ENCODE measurements at places on chromosomes 7 and 10.

DNA sequence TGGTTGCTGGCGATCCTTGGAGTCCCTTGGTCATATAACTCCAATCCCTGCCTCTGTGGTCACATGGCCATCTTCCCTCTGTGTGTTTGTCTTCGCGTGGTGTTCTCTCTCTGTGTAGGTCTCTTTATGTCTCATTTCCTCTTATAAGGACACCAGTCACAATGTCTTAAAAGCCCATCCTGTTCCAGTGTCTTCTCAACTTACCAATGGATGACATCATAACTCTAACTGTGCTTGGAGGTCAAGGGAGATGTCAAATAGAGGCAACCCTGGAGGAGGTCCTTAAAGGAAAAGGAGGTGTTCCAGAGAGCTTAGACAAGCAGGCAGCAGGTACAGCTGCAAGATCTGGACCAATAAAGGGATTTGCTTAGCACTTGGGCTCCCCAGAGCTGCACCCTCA is 143.0 kb downstream of the BUB3 start:
- no peak for DNase-seq

DNA sequence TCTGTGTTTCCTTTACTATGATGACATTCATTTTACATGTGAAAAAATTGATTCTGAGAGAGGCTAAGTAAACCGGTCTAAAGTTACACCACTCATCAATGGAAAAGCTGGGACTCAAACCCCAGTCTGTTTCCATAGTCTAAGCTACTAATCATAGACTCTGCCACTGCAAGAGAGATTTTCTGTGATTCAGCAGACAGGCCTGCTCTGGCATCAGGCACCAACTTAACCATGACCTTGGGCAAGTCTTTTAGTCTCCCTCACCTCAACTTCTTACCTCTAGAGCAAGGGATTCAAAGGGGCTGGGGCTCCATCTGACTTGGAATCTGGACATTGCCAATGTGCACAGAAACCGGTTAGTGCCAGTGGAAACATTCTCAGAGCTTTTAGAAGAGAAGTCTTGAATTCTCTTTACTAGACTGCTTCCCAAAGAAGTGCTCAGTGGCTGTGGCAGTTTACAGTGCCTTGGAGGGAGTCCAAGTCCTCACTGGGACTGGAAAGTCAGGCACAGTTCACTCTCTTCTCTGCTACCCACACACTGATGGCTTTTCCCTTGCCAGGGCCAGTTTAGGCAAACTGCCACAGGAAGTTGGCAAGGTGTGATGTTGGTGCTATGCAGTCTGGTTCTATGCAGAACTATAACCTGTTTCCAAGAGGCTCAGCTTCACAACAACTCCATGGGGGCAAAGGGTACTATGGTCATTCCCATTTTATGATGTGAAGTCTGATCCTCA is 4.5 kb upstream of the BLNK start:
- no peak for DNase-seq

- DNase-seq, result no peak
Observed at GRCh38 chr7:129804111-129804889, 148.5 kb downstream of the UBE2H start.

DNA sequence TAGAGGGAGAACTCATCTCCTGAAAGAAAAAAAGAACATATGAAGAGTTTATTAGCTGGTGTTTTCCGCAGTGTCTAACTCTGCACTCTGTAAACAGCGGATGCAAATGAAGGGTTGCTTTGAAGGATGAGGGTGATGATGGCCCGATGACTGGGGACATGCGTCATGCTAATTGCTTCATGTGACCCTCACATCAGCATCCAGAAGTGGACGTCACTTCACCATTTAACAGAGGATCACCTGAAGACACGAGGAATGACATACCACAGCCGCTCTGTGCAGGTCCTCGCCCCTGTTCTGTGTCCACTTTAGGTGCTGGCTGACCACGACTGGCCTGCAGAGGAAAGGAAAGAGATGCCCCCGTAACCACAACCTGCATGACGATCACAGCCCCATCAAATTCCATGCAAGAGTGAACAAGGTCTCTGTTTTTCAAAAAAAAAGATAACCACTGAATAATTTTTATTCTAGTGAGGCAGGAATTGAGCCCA is 82.9 kb downstream of the KLF6 start:
- no peak for DNase-seq

- DNase-seq, result no peak
Observed at GRCh38 chr10:48633381-48634197, 28.7 kb upstream of the ARHGAP22 start.

DNA sequence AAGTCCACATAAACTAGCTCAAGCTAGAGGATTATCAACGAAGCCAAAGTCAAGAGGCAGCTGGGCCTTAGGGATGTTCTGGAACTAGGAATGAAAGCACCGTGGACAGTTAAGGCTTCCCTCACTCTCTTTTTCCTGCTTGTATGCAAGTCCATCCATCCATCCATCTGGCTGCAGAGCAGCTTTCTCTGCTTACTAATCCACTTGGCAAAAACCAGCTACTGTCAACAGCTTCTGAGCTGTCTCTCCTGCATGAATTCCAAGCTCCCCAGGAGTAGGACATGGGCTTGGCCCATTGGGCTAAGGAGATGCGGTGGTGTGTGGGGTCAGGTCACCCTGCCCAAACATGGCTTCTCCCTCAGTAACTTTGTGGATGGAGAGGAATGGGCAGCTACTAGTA is 66.2 kb downstream of the NAMPT start:
- no peak for DNase-seq

- no peak for DNase-seq
Observed at GRCh38 chr10:130769146-130770017, 542.1 kb downstream of the TCERG1L start.

- no peak for DNase-seq
Observed at GRCh38 chr10:100468978-100469377, 6.2 kb downstream of the WNT8B start.

DNA sequence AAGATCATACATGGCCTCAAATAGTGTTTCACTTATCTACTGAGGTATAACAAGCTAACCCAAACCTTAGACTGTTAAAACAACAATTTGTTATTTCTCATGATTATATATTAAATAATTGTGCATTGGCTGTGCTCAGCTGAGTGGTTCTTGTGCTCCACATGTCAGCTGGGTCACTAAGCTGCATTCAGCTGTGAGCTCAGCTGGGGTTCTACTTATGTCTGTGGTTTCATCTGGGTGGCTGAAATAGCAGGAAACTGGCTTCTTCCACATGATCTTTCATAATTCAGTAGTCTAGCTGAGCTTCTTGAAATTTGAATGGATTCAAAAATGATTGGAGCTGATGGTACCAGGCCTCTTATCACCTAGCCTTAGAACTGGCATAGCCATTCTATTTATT is 181.8 kb upstream of the CSTF2T start:
- DNase-seq, result no peak

- no peak for DNase-seq
Observed at GRCh38 chr10:112791447-112791846, 158.6 kb upstream of the TCF7L2 start.

GRCh38 chr10:34661580-34661979 is 153.5 kb downstream of the PARD3 start:
- no peak for DNase-seq

- no peak for DNase-seq
Observed at GRCh38 chr10:117162093-117163060, 24.3 kb upstream of the VAX1 start.

DNA sequence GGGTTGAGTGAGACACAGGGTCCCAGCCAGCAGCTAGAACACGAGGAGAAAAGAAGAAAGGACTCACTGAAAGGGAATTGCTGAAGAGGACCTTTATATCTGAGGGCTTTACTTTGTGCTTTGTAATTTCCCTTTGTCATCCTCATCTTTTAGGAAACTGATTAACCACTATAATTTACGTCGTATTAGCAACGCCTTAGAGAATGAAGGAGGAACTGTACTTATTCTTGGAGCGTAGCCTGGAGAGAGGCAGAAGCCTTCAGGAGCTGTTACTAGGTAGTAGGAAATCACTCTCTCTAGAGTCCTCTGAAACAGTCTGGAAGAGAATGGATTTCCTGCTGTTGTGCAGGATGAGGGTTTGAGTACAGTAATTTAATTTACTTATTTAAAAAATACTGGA is 101.0 kb upstream of the STEAP1B start:
- no peak for DNase-seq

- no peak for DNase-seq
Observed at GRCh38 chr7:44559485-44559884, 14.2 kb downstream of the DDX56 start.

GRCh38 chr7:115475761-115476385 is 554.0 kb downstream of the MDFIC start:
- DNase-seq, result no peak

DNA sequence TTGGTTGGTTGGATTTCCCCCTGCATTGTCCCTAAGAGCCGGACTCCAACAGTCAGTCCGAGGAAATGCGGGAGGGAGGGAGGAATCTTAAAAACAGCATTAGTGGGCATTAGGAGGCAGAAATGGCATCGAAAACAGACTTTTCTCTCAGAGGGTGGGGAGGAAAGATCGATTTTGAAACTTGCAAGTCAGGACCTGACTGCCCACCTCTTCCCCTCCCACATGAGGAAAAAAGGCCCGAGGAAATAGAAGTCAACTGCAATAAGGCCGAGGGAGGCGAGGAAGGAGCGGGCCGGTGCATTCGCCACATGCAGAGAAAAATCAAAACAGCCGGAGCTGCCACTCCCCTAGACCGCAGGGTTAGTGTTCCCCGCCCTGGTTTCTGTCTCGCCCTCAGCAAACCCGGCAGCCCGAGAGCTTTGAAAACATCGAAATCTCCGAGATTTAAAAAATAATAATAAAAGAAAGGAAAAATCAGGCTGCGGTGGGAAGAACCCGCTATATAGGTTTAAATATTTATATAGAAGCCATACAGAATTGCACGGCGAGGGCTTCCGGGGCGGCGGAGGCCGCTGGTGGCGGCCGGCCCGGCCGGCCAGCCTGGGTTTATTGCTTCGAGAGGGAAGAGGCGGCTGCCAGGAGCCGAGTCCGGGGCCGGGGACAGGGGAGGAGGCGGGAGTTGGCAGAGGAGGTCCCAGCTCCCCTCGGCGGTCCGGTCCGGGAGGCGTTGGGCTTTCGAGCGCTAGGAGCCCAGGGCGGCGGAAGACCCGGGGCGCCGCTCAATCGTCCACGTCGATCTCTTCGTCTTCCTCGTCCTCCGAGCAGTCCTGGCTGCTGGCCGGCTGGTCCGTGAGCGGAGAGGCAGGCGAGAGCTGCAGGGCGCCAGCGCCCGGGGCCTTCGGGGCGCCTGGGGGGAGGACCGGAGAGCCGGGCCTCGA is 2.5 kb downstream of the LBX1 start:
- no peak for DNase-seq

GRCh38 chr10:66414943-66415342 is 510.9 kb upstream of the LRRTM3 start:
- DNase-seq, result no peak

DNA sequence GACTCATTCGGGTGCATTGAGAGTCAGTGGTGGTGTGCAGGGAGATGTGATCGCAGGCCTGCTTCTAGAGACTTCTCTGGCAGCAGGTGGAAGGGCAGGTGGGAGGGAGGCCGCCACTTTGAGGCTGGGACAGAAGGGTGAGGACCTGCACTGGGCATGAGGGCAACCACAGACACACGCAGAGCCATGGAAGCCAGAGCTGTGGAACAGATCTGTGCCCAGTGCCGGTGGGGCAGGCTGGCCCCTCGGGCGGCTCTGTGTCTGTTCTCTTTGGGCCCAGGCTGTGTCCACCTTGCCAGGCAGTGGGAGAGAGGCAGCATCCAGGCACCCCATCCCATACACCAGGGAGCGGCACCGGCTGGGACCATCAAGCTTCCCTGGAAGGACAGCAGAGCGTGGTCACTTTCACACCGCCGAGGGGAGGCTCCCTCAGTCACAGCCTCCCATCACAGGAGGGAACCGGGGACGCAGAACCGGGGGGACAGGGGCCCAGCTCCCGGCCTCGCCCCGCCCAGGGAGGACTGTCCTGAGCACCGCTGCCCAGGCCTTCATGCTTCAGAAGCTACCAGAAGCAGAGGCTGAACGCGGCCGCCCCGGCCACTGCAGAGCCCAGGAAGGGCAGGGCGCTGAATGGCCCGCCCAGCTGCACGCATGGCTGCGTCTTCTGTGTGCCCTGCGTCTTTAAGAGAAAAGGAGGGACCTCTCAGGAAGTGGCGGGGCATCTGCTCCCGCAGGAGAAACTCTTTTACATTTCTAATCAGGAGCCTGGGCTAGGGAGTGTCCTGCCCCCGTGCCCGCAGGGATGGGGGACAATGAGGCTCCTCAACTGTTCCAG is 32.1 kb downstream of the EN2 start:
- no peak for DNase-seq

GRCh38 chr7:8212638-8213037 is 49.3 kb downstream of the ICA1 start:
- no peak for DNase-seq

- no peak for DNase-seq
Observed at GRCh38 chr7:123220396-123220795, 20.6 kb upstream of the SLC13A1 start.

- DNase-seq, result no peak
Observed at GRCh38 chr7:29565982-29566746, 2.5 kb downstream of the PRR15 start.

- no peak for DNase-seq
Observed at GRCh38 chr10:109374215-109374614, 549.1 kb downstream of the XPNPEP1 start.

DNA sequence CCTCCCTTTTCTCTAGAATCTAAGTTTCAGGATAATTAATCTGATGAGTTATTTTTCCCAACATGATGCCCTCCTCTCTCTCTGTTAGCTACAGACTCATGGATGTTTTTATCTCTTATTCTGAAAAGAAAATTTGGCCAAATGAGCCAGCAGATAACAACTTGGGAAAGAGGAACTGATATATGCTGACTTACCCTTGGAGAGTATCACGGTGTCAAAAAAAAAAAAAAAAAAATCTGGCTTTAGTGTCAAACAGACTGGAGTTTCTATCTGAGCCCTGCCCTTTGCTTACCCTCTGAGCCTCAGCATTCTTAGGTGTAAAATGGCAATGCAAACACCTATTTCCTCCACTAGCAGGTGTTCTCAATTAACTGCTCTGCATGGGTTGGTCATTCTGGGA is 190.4 kb downstream of the AHR start:
- no peak for DNase-seq

DNA sequence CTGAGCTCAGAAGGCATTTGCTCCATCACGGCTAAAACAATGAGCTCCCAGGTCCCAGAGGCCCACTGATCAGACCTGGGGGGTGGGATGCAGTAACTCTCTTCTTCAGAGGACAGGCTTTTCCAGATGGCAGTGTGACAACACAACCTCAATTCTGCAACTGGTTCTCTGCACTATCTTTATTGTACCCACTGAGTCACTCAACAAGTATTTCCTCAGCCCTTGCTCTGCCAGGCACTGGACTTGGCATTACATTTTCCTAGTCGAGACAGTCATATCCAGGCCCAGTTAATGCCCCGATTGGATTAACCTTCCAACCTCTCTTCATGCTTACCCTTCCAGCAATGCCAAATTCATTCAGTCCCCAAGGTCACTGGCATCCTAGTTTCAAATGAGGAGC is 72.6 kb downstream of the JAZF1 start:
- DNase-seq, result no peak

DNA sequence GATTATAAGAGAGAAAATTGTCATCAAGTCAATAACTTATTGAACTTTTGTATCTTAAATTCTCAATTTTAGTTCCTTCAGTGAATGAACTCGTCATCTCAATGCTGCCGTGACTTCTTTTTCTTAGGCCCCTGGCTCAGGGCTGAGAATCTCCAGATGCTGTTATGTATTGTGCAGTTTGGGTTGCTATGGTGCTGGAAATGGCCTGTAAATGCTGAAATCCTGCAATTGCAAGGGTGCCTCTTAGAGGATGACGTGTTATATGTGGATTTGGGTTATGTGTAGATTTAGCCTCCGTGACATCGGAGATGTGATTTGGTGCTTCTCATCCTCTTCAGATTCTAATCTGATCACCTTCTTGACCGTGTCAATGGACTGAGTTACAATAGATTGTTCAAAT is 55.7 kb upstream of the ZRANB1 start:
- no peak for DNase-seq

GRCh38 chr10:48516911-48517310 is 88.0 kb downstream of the ARHGAP22 start:
- no peak for DNase-seq
